ENCODE measurements at places on chromosomes 12 and 14.

DNA sequence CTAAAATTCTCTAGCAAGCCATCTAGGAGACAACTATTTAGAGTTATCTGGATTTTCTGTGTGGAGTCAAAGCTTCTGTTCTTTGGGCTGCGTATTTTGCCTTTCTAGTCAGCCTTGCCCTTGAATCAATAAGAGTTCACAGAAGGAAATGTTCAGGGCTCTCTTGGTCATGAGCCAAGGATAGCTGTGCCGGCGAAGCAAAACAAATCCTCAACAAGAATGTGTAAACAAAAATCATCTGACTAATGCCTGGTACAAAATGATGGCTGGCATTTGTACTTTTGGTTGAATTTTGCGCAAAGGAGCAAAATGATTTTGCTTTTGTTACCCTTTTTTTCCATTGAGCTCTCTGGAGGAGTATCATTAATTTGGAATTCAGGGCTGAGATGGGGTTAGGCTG, 171.1 kb downstream of the DACT1 start:
- peak; percentile 81 for DNase-seq

DNA sequence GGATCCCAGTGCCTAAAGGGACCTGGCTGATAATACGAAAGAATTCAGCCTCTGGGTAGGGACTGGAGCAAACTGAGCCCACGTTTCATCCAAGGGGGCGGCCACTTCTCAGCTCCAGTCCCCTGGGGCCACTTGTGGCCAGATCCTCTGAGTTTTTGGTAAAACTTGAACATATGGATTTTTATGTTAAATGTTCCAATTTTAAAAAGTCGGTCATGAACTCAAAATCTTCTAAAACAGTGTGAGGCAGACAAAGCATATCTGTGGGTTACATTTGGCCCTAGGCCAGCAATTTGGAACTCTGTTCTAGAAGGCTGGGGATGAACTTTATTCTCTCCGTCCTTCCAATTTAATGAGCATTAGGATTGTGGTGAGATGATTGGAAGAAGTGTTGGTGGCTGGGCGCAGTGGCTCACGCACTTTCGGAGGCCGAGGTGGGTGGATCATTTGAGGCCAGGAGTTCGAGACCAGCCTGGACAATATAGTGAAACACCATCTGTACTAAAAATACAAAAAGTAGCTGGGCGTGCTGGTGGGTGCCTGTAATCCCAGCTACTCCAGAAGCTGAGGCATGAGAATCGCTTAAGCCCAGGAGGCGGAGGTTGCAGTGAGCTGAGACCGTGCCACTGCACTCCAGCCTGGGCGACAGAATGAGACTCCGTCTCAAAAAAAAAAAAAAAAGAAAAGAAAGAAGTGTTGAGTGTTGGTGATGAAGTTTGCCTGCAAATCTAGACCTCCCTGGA, 3.0 kb upstream of the PPP1CC start:
- no peak for DNase-seq

DNA sequence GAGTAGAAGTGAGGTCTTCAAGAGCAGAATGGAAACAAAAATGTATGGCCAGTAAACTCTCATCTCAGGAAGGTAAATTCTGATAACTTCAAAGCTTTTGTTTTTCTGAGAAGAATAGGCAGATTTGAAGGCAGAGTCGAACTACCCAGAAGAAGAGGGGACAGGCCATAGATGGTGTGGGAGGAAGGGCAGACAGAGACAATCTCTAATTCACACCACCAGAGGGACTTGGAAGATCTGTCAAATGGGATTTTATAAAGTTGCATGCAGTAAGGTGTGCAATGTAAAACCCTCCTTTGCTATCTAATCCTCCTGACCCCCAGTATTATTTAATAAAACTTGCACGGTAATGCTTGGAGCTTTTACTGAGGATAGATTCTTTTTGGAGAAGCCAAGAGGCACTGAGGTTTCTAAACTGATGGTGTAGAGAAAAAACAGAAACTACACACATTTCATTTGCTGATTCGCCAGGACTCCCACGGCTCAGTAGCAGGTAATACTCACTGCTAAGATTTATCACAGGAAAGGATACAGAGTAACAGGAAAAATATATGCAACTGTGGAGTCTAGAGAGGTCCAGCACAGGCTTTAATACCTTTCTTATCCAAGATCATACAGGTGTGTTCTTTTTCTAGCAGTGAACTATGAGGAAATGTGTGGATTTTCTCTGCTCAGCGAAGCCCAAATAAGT, 18.3 kb downstream of the SLC38A2 start:
- no peak for DNase-seq

DNA sequence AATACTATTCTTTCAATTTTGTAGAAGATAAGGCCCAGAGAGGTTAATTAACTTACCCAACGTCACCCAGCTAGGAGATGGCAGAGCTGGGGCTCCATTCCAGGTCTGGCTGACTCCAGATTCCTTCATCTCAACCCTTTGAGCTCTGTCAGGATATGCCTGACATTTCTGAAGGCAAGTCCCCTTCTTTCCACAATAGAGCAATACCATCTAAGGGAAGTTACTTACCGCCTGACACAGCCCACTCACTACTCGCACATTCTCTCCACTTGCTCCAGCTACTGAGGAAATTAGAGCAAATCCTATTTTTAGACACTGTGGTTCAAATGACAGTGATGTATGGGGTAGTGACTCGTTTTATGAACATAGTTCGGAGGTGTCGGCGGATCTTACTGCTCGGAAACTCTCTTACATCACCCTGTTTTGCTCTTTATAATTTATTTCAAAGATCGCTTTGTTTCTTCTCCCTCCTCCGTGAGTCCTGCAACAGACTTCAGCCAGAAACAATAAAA, 2.0 kb upstream of the WSCD2 start:
- no peak for DNase-seq

DNA sequence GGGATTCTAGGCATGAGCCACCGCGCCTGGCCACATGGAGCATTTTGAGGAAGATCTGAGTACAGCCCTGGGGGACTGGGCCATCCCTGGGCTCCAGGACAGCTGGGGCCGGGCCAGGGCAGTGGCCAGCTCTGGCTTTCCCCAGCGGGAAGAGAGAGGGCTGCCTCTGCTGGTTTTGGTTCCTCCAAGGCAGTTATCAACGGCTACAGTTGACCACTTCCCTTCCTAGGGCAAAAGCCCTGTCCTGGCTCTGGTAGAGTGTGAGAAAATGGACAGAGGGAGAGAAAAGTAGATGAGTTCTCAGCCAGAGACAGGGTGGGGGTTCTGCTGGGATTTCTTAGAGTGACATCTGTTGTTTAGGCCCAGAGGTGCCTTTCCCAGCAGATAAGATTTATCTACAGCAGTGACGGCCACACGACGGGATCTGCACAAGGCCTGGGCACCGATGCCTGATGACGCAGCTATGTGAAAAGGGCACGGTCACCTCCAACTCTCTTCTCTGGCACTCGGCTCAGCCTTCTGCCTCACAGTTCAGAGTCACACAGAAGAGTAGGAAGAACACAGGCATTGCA, 5.5 kb upstream of the HVCN1 start:
- no peak for DNase-seq

DNA sequence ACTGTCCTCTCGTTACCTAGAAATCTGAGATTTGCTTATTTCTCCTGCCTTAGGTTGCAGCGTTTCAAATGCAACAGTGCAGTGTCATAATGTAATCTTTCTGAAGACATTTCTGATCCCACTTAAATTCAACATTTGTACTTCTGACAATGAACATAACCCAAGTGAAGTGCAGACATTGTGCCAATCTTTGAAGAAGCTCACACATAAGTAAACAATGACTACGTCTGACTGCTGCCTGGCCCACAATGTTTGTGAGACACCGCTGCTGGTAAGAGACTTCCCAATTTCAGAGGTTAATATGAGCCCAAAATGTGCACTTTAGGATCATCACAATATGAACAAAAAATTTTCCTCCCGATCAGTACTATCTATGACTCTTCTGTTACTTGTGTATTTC, 84.6 kb upstream of the BCL2L14 start:
- peak; percentile 30 for DNase-seq

GRCh38 chr12:111034886-111035577, 114.7 kb upstream of the MYL2 start:
- no peak for DNase-seq

GRCh38 chr12:92297405-92297804, 151.8 kb upstream of the BTG1 start:
- no peak for DNase-seq

- no peak for DNase-seq
Observed at GRCh38 chr12:92300777-92301176, 155.1 kb upstream of the BTG1 start.

DNA sequence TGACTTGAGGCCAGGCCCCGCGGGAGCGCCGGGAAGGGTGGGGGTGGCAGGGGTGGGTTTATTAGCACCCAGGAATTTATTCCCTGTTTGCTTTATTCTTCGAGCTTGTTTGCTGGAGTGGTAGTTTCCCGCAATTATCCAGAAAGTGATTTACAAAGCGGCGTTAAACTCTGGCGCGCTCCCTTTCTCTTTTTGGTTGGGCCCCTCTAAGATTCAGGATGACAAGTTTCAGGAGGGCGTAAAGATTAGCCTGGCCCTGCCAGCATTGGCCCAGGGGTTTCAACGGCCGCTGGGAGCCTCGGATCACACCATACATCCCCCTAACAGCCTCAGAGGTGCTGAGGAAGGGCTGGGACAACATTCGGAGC, 444 bp upstream of the NKX2-8 start:
- DNase-seq = no peak

DNA sequence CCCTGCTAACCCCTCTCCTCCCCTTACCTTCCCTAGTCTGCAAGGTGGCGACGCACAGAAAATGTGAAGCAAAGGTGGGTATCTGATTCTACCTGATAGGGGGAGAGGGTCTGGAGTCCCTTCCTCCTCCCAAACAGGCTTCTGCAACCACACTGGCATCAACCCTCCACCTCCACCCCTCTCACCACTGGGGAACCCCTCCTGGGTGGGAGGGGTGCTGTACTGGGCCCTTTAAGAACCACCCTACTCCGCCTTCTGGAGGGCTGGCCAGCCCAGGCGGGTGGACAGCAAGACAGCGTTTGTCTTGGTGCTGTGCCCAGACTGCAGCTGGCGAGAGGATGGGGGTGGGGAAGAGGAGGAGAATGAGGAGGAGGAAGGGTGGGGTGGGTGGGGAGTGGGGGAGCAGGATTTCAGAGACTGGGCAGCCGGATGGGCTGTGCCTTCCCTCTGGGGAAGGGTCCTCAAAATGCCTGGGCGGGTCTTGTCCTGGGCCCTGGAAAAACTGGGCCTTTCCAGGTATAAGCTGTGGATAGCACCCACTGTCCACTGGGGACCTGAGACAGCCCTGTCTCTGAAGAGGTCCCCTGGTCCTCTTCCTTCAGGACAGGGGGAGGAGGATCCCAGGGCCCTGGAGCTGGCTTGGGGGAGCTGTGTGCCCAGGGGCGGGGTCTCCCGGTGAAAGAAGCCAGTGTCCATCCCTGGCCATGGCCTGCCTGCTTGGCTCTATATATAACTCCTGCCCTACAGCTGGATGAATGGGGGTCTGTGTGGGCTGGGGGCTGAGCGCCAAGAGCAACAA, 2.8 kb downstream of the TNS2 start:
- peak; percentile 85 for DNase-seq

GRCh38 chr14:97687944-97688630, 890.9 kb downstream of the VRK1 start:
- DNase-seq = no peak

GRCh38 chr14:61564618-61565091, 130.7 kb upstream of the HIF1A start:
- peak; percentile 99 for DNase-seq

GRCh38 chr12:132521712-132522292, 31.9 kb downstream of the FBRSL1 start:
- DNase-seq = no peak

GRCh38 chr12:93699271-93700145, 22.3 kb downstream of the CRADD start:
- peak; percentile 90 for DNase-seq

- no peak for DNase-seq
Observed at GRCh38 chr14:84390010-84390409, 1139.9 kb upstream of the FLRT2 start.

- no peak for DNase-seq
Observed at GRCh38 chr12:124842073-124842749, 21.5 kb downstream of the SCARB1 start.

- peak; percentile 86 for DNase-seq
Observed at GRCh38 chr12:101459642-101460346, 15.3 kb upstream of the SPIC start.

DNA sequence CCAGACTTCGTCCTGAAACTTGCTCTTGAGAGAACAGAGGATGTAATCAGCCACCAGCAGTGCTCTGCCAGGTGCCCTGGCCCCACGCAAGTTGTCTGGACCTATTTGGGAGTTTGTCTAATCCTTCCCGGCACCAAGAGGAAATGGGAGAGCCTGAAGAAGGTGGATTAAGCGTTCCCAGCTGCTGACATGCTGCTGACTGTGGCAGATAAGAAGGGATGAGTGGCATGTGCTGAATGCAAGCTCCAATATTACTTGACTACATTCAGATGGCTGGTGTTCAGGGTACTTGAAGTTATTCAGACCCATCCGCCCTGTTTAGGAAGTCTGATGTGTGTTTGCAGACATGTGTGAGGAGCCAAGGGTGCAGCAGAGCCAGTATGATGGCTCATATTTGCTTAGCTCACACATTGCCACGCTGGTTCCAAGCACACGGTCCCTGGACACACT, 440.6 kb upstream of the CCDC196 start:
- peak; percentile 44 for DNase-seq

DNA sequence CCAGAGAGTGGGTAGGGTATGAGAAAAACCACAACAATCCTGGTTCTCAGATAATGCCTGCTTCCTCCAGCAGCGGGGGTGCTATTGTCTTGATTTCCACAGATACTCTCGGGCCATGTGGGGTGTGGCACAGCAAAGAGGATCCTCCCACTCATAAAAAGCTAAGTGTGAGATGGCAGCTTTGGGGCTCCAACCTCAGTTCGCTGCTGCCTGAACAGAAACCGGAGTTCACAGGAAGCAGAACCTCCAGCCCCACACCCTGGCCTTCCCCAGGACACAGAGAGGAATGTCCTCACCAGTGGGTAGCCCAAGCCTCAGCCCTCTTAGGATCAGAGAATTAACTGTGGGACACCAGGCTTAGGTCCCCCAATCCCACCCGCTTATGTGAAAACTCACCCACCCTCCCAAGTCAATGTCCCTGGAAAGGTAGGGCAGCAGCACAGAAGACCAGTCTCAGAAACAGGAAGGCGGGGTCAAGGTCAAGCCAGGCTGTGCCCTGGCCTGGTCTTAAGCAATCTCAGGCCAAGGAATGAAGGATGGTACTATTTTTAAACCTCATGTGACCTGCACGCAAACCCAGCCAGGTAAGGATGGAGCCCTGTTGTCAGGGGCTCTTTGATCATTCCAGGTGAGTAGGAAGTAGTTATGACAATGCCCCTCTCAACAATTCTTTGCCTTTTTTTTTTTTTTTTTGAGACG, 9.0 kb downstream of the KCTD10 start:
- no peak for DNase-seq

DNA sequence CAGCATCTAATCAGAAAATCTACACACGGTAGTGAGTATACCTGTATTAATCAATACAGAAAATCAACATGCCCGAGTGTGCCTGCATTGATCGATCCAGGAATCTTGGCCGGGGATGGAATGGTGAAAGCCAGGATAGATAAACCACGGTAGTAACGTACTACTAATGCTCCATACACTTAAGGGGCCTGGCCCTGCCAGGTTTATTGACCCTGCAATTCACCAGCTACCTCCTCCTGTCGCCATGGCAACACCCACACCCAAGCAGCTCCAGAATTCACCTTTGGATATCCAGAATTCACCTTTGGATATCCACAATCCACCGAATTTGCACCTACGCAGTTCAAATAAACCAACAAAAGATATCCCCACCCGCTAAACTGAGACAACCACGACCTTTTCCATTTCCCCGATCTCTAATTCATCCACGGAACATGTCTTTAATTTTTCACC, 14.8 kb upstream of the CALM1 start:
- DNase-seq = no peak
